AG08396 (cell line): ENCODE measurements at places on chromosomes 7 and 10.

- no peak for DNase-seq
Measured at GRCh38 chr7:26704786-26705185, 159.6 kb downstream of the SKAP2 start.

DNA sequence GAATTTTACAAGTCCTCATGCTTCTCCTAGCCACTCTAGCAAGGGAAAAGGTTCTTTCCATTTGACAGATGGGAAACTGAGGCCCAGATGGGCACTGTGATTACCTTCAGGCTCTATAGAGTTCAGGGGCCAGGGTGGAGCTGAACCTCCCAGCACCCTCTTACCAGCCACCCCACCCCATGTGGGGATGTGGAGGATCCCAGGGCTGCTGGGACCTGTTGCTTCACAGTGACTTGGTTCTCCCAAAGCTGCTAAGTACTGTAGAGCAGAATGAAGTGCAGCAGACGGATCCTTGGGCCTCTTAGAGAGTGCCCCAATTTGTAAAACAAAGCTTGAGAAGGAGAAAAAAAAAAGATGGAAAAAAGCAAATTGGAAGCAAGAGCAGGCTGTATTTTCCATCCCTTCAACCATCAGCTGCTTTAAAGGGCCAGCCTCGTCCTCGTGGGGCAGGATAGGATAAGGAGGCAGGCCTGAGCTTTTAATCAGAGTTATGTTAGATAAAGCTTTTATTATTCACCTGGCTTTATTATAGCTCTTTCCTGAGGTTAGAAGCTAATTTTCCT, 147.0 kb downstream of the CDH23 start:
- DNase-seq = no peak

- no peak for DNase-seq
Measured at GRCh38 chr10:3995302-3996210, 210.5 kb upstream of the KLF6 start.

- no peak for DNase-seq
Measured at GRCh38 chr10:30970760-30971460, 60.8 kb downstream of the ZNF438 start.

- DNase-seq = peak; percentile 27
Measured at GRCh38 chr7:79282070-79282694, 171.3 kb downstream of the MAGI2 start.

DNA sequence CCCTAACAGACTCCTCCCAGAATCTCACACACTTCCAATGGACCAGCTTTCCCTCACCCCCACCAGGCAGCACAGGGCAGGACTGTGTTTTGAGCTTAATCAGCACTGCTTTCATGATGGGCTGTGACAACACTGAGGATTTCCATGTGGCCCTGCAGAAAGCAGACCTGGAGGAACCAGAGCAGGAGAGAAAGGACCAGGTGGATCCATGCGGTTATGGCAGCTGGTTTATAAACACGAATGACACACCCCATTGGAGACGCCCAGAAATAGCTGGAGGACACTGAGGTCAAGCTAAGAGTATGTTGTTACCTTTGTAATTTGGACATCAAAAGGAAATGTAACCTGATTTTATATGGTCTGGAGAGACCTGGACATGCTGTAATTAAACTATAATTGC, 31.7 kb upstream of the HERPUD2 start:
- no peak for DNase-seq

GRCh38 chr10:111835574-111835973, 348.0 kb downstream of the GPAM start:
- no peak for DNase-seq

- no peak for DNase-seq
Measured at GRCh38 chr7:120274482-120274881, 1.5 kb downstream of the KCND2 start.

- no peak for DNase-seq
Measured at GRCh38 chr10:129759214-129760002, 204.7 kb downstream of the EBF3 start.

GRCh38 chr10:69425511-69426298, 9.0 kb upstream of the TACR2 start:
- DNase-seq = no peak

GRCh38 chr10:101959346-101959916, 96.5 kb downstream of the ARMH3 start:
- no peak for DNase-seq

DNA sequence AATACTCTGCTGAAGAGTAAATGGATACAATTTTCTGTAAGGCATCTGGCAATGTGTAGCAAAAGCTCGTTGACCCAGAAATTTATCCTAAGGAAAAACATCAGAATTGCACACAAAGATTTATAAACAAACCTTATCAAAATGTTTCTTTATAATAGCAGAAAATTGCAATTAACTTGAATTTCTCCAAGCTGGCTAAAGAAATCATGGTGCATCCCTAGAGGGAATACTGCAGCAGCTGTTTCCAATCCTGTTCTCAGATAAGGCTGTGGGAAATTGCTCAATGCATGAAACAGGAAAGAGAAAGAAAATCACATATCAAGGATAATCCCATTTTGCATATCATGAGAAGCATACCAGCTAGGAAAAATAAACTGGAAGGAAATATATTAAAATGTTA, 18.7 kb downstream of the TACR2 start:
- no peak for DNase-seq

GRCh38 chr7:146804620-146805019, 688.0 kb downstream of the CNTNAP2 start:
- no peak for DNase-seq

GRCh38 chr10:14396411-14397048, 65.8 kb upstream of the FRMD4A start:
- peak; percentile 24 for DNase-seq

- no peak for DNase-seq
Measured at GRCh38 chr7:149837564-149838223, 481 bp upstream of the ZNF862 start.

- DNase-seq = no peak
Measured at GRCh38 chr7:96669812-96670211, 39.8 kb downstream of the SEM1 start.

- DNase-seq = no peak
Measured at GRCh38 chr7:106793015-106793975, 71.8 kb upstream of the PIK3CG start.

GRCh38 chr7:13448243-13448642, 541.2 kb downstream of the ETV1 start:
- no peak for DNase-seq

DNA sequence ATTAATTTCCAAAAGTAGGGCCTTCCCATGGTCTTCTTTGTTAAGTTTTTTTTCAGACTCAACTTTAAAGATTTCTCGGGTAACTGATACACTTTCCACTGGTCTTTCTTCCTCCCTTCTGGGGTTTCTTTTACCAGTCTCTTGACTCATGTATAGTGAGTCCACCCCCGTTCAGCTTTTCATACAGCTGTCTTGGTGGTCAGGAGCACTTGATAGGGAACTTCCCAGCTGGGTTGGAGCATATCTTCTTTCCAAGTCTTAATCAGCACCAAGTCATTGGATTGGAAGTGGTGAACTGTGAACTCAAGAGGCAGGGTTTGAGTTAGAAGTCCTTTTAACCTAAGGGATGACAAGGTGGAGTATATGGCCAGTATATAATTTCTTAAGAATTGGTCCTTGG, 29.2 kb upstream of the ELOVL3 start:
- DNase-seq = no peak

- DNase-seq = peak; percentile 16
Measured at GRCh38 chr7:136009488-136010079, 32.4 kb upstream of the MTPN start.

- DNase-seq = no peak
Measured at GRCh38 chr10:22476601-22477321, 131.5 kb downstream of the SPAG6 start.

GRCh38 chr7:111528331-111528730, 34.0 kb downstream of the IMMP2L start:
- no peak for DNase-seq
